T-cell (primary cell): ENCODE measurements at places on chromosomes 5 and 9. TPM values are rescaled to one million over a fixed set of nuclear protein-coding genes. Genes with fewer than 3 reads are reported as not detected.

GRCh38 chr9:76162751-76163500 lies 231.3 kb downstream of the RFK start:
- H3K36me3 ChIP-seq, result peaks cover 22% of the 10 kb centered on the region
- no peaks in the 10 kb centered on the region for H3K27me3 ChIP-seq
- DNase-seq, result no peak
- no peaks in the 10 kb centered on the region for H3K4me1 ChIP-seq

GRCh38 chr5:58085800-58086199 lies 374.1 kb downstream of the PLK2 start:
- no peaks in the 10 kb centered on the region for H3K36me3 ChIP-seq
- no peaks in the 10 kb centered on the region for H3K4me1 ChIP-seq
- DNase-seq, result no peak
- H3K4me3 ChIP-seq, result no peak overlapping the region

DNA sequence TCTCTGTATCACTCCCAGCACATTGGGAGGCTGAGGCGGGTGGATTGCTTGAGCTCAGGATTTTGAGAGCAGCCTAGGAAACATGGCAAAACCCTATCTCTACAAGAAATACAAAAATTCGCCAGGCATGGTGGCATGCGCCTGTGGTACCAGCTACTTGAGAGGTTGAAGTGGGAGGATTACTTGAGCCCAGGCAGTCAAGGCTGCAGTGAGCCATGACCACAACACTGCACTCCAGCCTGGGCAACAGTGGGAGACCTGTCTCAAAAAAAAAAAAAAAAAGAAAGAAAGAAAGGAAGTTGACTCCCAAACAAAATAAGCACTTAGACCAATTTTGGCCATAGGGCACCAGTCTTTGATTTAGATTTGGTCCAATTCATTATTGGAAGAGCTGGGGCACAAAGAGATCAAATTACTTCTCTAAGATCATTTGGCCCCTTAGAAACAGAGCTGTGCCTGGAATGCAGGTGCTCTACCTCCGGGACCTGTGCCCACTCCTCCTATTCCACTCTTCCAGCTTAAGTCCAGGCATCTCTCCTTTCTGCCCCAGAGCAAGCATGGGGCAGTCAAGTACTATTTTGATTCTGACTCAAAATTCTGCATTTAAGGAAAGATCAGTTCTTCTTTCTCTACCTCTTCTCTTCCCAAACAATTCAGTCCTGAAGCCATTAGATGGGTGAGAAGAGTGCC lies 59.0 kb downstream of the ALDH7A1 start:
- no peak overlapping the region for H3K4me3 ChIP-seq
- no peaks in the 10 kb centered on the region for H3K36me3 ChIP-seq
- no peaks in the 10 kb centered on the region for H3K27me3 ChIP-seq
- H3K4me1 ChIP-seq, result no peaks in the 10 kb centered on the region

RLN1 gene
- total RNA-seq, result 4.7 TPM

LECT2 gene
- not detected for total RNA-seq
